Jurkat, Clone E6-1 (cell line): ENCODE measurements at places on chromosomes 2 and 18.

- DNase-seq = no peak
Measured at GRCh38 chr2:113977060-113977659, 87.3 kb downstream of the ACTR3 start.

GRCh38 chr2:75274936-75275335 is 75.6 kb upstream of the TACR1 start:
- no peak for DNase-seq

DNA sequence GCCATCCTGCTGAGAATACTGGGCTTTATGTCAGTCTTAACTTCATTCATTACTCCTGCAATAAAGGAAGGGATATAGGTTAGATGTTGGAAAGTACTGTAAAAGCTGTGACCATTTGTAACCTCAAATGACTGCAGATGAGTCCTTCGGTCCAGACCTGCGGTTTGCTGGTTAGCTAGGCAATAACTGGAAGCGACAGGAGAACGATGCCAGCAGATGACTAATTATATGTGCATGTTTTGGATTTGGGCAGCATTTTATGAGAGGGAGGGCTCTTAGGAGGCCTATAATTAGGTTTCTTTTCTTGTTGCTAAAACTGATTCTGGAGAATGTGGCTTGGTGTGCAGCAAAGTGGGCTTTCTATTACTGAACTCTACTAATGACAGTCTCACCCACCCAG is 205.6 kb downstream of the TMEM182 start:
- DNase-seq = no peak

- DNase-seq = no peak
Measured at GRCh38 chr2:201248288-201248844, 12.0 kb upstream of the CASP8 start.

- DNase-seq = peak; percentile 90
Measured at GRCh38 chr18:41906528-41907146, 48.4 kb upstream of the PIK3C3 start.

DNA sequence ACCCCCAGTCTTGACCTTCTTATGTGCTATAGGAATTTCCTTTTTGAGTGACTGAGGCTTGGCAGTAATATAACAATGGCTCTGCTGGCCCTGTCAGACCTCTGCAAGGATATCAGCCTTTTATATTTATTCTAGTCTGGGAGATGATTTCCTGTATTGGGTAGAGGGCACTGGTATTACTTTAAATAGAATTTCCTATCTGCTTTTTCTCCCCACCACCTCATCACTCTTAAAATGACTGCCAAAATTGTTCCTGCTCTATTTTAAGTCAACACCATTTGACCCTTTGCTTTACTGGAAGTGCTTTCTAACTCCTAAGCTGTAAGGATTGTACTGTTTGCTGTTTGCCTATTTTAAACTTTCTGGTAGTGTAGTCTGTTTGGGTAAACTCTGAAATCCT is 658.4 kb upstream of the FSHR start:
- no peak for DNase-seq

- DNase-seq = no peak
Measured at GRCh38 chr2:224999754-225000153, 42.5 kb downstream of the DOCK10 start.

- DNase-seq = no peak
Measured at GRCh38 chr2:130823886-130824491, 12.7 kb upstream of the ARHGEF4 start.

DNA sequence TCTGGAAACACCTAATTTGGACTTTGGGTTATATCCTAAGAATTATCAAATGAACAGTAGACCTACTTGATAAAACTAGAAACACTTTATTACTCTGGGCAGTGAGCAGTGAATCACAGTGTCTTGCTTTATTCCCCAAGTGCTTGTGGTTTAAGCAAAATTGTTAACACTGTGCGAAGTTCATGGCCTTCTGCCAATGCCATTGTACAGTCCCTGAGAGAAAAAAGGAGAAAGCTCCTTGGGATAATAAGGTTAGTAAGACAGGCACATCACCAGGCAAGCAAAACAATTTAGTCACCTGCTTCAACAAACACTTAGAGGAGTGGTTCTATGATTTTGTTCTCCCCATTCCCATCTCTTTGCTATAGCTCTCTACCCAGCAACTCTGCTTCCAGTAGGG is 39.8 kb downstream of the ADCYAP1 start:
- DNase-seq = no peak

DNA sequence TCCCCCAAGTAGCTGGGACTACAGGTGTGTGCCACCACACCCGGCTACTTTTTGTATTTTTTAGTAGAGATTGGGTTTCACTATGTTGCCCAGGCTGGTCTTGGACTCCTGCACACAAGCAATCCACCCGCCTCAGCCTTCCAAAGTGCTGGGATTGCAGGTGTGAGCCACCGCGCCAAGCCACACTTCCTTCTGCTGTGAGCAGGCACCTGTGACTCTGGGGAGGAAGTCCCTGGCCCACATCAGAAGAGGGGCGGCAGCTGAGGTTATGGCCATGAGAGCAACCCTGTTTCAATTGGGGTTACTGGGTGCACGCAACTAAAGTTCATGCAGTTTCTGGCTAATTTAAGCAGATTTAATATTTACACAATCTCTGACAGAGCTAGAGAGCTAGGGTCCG is 91.0 kb downstream of the PLB1 start:
- peak; percentile 87 for DNase-seq

GRCh38 chr2:218465987-218466633 is 47.2 kb downstream of the VIL1 start:
- no peak for DNase-seq

- no peak for DNase-seq
Measured at GRCh38 chr2:70202236-70202806, 11.5 kb upstream of the C2orf42 start.

DNA sequence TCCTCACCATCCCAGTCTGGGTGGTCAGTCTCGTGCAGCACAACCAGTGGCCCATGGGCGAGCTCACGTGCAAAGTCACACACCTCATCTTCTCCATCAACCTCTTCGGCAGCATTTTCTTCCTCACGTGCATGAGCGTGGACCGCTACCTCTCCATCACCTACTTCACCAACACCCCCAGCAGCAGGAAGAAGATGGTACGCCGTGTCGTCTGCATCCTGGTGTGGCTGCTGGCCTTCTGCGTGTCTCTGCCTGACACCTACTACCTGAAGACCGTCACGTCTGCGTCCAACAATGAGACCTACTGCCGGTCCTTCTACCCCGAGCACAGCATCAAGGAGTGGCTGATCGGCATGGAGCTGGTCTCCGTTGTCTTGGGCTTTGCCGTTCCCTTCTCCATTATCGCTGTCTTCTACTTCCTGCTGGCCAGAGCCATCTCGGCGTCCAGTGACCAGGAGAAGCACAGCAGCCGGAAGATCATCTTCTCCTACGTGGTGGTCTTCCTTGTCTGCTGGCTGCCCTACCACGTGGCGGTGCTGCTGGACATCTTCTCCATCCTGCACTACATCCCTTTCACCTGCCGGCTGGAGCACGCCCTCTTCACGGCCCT is 11.2 kb downstream of the ACKR3 start:
- DNase-seq = no peak

DNA sequence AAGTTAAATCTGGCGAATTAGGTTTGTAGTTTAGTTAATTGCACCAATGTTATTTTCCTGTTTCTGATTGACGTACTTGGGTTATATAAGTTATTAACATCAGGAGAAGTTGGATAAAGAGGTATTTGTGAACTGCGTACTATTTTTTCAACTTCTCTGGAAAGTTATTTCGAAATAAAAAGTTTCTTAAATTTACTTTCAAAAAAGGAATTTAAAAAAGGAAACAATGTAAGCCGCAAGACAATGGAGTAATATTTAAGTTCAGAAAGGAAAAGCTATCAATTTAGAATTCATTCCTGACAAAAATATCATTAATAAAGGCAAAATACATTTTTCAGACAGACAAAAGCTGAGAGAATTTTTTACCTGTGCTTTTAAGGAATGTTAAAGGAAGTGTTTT is 47.7 kb downstream of the RAB10 start:
- no peak for DNase-seq

DNA sequence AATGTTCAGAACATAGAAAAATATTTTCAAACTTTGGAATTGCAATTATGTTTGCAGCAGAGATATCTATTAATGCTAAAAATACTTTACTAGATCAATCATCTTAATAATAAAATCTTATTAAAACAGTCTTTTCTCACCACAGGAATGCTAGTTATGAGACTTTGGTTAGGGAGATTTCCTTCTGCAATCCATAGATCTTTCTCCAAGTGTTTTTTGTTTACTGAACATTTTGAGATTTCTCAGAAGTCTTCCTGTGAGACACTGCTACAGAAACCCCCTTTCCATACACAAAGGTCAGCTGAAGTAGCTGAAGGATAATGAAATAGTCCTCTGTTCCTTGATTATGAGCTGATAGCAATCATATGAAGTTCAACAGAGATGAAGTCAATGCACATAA is 59.4 kb upstream of the RAPH1 start:
- no peak for DNase-seq
